ENCODE measurements at places on chromosomes 16 and 17.

GRCh38 chr16:5865236-5865635 lies 767.6 kb upstream of the EEF2KMT start:
- no peak for DNase-seq

DNA sequence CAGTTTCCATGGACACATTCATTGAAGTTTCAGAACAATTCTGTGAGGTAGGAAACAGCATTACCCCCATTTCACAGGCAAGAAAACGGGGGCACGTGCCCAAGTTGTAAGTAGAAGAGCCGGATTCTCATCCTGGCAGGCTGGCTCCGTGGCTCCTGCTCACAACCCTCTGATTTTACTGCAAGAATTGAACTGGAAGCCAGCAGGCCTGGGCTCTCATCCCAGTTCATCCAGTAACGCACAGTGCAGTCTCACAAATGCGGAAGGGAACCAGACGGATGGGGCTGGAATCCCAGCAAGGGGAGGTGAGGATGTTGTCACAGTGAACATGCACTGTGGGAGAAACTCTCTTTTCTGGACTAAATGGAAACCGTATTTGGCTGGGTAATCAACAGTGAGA lies 40.7 kb upstream of the DOC2B start:
- no peak for DNase-seq

GRCh38 chr16:2686912-2687507 lies 4.7 kb downstream of the KCTD5 start:
- DNase-seq, result no peak

GRCh38 chr17:5210614-5211252 lies 19.1 kb upstream of the ZNF594 start:
- DNase-seq, result no peak

- DNase-seq, result peak; percentile 36
Measured at GRCh38 chr17:28744972-28745785, 1.4 kb downstream of the TRAF4 start.

DNA sequence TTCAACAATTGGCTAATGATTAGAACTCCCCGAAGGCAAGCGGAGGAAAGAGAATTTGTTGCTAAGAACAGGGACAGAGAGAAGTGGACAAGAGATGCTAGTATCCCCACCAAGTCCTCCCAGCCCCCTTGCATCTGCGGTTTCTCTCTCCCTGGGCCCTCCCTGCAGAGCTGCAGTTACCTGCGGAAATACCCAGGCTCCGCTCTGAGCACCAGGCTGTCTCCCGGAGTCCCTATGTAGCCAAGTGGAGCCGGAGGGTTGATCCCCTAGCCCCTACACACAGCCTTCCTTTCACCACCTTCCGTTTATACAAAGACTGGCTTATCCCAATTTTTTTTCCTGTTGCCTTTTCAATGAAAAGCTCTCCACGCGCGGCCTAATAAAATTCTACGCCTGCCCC lies 834.4 kb downstream of the KCNJ2 start:
- no peak for DNase-seq

GRCh38 chr17:47816111-47816735 lies 5.4 kb downstream of the OSBPL7 start:
- DNase-seq, result no peak
